Stimulated activated CD4-positive, alpha-beta T cell treated with anti-CD3 and anti-CD28 coated beads, Interleukin-12 subunit alpha, Interleukin-12 subunit beta, amount 100 ng/mL, for 24 hours (primary cell): ENCODE measurements at places on chromosomes 5 and 9.

- no peak for DNase-seq
These were observed 28.0 kb upstream of the FCN1 start for GRCh38 chr9:134945509-134946275.

DNA sequence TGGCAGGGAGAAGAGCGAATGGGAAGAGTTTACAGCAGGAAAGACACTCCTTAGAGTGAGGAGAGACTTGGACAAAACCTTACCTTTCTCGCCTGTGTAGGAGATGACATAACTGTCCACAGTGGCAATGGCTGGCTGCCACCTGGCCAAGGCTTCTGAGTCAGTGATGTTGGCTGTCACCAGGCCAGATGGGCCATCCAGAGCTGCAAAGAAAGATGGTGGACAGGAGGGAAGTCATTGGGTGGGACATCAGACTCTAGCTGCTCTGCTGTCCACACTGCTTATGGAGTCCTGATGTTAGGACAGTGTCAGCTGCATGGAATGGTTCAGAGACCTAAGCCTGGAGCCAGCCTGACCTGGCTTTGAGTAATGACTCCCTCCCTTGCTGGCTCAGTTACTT, 79.8 kb downstream of the TNC start:
- no peak for DNase-seq

DNA sequence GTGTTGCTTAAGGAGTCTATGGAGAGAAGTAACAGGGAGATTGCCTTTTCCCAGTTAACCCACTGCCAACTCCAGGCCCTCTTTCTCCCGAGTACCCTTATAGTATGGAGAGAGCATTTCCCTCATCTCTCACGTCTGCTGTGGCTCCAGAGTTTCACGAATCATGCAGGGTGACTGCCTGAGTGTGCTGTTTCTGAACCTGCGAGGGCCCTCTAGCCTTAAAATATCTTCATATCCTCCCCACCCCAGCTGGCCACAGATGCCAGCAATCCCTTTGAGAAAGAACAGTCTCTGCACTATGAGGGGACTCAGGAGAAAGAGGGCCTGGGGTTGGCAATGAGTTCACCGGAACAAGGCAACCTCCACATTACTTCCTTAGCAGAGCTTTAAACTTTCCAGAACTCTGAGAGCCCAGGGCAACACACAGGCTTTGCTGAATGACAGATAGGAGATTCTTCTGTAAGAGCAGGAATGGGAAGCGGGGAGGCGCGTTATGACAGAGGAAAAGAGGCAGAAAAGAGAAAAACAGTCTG, 81.6 kb upstream of the ANKH start:
- DNase-seq = no peak

DNA sequence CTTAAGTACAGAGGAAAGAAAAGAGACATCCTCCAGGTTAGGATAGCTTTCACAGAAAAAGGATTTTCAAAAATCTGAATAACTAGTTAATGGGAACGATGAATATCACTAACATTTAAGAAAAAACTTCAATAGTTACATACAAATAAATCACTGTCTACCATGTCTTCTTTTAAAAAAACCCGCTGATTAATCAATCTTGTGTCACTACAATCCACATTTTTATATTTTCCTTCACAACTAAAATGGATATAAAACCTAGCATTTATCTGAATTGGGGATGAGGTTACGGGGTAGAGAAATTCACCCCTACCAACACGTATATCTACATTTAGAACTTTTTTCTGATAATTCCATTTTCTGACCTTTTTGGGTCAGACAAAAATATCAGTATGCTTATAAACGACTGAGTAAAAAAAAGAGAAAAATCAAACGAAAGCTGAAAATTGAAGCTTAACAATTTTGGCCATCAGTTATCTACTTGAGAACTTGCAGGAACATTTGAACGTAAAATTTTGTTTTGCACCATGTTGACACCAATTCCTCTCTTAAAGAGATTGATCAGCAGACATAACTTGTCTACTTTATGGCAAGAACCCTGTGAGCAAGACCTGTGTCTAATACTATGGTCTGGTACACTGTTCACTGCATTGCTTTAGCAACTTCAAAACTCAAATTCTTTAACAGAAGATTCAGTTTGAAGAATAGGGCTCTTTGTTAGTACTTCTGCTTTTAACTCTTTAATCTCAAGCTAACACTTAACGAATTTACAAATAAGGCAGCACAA, 4.8 kb downstream of the NR3C1 start:
- no peak for DNase-seq

GRCh38 chr5:36948650-36949049, 72.1 kb downstream of the NIPBL start:
- no peak for DNase-seq

DNA sequence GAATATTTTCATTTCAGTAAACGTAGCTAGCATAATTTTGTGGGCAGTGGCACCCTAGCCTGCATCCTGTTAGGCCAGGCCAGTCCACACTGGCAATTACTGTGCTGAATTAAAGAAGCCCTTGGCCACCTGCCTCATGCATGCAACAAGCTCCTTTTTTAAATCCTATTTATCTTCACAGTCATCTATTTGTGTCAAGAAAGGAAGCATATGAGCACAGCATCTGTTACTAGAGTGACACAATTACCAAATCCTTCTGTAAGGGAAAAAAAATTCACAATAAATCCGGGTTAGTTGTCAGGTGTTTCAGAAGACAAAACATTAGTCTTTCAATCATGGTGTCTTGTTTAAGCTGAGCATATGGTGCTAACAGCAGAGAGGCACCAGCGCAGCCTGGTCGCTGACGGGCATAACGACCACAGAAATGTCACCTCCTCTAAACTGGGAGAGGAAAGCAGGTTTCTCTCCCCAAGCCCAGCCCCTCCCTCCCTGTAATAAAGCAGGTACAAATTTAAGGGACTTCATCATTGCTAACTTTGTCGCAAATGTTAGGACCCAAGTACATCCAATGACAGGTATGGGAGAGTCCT, 520.6 kb downstream of the CTNND2 start:
- no peak for DNase-seq

DNA sequence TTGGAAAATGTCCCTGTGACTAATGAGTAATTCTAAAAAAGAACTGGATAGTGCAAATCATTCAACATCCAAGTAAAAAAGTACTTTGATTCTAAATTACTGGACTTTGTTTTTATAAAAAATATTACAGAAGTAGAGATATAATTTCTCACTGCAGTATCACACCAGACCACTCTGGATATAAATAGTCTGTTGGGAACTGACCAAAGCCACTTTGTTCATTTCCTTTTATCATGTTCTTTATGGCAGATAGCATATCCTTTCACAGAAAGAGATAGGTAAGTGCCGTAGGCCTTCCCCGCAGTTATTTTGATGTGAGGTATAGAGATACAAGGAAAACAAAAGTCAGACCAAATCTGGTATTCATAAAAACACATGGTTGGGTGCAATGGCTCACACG, 827.4 kb upstream of the GRAMD2B start:
- no peak for DNase-seq

- no peak for DNase-seq
These were observed 203.9 kb downstream of the PCSK1 start for GRCh38 chr5:96229188-96229587.

DNA sequence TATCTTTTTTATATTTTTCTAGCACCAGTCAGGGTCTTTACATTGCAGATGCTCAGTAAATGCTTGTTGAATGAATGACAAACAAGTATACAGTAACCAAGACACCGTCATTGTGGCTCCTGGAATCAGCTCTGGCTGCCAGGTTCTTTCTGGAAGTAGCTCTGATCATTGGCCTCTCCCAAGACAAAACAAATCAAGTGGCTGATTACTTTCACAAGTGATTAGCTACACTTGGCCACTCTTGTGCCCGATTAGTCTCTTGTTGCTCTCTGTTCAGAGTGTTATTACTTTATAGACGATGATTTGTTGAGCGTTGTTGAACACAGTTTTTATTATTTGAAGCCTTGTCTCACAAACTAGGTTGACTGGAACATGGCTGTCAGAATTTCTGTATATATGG, 119.6 kb upstream of the TLX3 start:
- DNase-seq = no peak

DNA sequence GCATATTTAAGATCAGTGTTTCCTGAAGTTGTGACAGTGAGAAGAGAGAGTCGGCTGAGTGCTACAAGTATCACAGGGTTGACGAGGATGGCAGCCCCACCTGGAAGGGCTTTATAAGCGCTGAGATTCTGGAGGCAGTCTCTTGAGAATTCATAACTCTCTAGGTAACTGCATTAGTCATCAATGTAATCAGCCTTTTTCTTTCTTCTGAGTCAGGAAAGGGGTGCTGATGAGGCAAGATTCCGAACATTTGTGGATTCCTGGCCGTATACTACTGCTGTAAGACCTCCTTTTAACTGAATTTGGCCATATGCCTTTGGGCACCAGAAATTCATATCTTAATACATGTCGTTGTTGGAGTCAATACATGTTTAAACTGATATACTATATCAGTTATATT, 6.6 kb upstream of the RNF20 start:
- no peak for DNase-seq

- DNase-seq = no peak
These were observed 93.7 kb downstream of the SGCD start for GRCh38 chr5:156420665-156421064.

DNA sequence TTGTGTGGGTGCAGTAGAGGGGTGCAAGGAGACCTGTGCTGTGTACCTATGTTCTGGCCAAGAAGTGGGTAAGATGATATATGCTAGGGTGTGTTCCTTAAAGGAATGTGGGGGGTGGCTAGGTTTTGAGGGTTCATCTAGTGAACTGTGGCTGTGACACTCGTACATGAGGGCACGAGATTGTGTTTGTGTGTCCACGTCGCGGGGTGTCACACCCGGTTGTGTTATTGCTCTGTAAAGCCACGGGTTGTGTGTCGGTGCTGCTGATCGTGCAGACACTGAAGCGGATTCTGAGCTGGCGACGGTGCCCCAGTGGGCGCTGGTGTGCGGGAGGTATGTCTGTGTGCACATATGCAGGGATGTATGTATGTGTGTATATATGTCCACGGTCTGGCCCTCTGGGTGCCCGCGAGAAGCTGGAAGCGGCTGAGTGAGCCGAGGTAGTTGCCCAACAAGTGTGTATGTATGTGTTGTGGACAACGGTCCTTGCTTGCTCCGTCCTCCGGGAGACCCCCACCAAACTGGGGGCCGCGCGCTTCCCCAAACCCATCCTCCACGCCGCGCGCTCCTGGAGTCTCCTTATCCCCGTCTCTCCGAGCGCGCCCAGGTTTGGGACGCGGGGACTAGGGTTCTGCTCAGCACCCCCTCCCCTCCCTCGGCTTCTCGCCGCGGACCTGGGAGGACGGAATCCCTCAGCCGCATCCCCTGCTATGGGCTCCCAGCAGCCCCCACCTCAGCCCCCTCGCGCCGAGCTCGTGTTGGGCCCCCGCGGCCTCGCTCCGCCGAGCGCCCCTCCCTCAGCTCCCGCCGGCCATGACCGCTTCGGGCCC, 639 bp downstream of the PCDH1 start:
- DNase-seq = no peak

DNA sequence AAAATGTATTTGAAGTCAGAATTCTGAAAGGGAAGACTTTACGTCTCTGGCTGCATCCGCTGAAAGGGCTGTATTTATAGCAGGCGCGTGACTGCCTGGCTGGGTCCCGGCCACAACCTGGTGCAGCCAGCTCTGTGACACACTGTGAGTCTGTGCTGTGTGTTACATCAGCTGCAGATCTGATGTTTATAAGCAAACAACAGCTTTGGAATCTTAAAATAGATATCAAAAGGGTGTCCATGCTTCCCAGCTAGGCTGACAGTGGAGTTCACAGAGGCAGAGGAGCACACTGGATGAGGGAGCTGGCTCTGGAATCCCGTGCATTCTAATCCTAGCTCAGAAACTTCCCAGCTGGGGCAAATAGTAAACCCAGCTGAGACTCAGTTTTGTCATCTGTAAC, 433.4 kb upstream of the BRINP1 start:
- no peak for DNase-seq

GRCh38 chr9:38359689-38360385, 32.7 kb upstream of the ALDH1B1 start:
- DNase-seq = no peak

GRCh38 chr9:110183208-110184145, 24.5 kb downstream of the C9orf152 start:
- DNase-seq = peak; percentile 34

- no peak for DNase-seq
These were observed 30.9 kb upstream of the SLC46A2 start for GRCh38 chr9:112921549-112921948.

DNA sequence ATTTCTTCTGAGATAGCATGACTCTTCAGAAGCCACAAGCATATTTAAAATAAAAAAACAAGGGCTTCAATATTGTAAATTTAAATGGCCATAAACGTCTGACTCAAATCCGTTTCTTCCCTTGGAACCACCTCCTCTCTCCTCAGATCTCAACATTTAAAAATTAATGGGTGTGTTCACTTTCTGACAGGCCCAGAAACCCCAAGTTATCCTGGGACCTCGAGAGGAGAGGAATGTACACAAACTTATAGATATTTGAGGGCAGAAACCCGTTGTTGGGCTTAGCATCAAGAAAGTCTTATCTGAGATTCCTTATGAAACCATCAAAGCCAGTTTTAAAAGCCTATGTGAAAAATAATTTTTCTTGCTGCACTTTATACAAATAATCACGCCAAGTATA, 29.2 kb downstream of the MLLT3 start:
- no peak for DNase-seq

GRCh38 chr9:63817622-63818518, 1467.1 kb downstream of the FOXD4L5 start:
- peak; percentile 38 for DNase-seq

GRCh38 chr9:89483592-89484474, 14.1 kb downstream of the SEMA4D start:
- DNase-seq = peak; percentile 60
